Hypothalamus (tissue), 51 donors: ENCODE measurements at places on chromosomes 11 and 22.

- no peak for DNase-seq
Measured at GRCh38 chr11:127866109-127866508, 721.2 kb downstream of the ETS1 start.

DNA sequence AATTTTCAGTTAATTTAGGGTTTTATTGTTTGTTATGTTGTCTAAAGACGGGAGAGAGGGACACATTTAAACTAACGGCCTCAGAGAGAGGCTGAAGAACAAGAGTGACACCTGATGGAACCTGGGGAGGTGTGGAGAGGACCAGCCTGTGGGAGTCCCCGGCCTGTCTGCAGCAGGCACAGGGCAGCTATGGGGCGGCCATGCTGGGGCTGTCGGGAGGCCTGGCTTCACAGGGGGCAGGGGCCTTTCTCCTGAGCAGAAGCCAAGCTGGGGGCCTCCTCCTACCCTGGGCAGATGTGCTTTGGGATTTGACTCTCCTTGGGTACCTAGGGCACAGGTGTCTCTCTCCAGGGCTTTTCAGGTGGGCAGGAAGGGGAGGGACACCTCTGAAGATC is 21.9 kb downstream of the RELT start:
- DNase-seq = no peak

GRCh38 chr22:49869845-49870712 is 16.4 kb downstream of the ZBED4 start:
- DNase-seq = no peak

GRCh38 chr22:25219211-25219689 is at the start of gene CRYBB2:
Gene CRYBB2 (plus strand): TSS chr22:25219639. CDS start chr22:25221430, 1,791 bp downstream.
- DNase-seq = no peak

DNA sequence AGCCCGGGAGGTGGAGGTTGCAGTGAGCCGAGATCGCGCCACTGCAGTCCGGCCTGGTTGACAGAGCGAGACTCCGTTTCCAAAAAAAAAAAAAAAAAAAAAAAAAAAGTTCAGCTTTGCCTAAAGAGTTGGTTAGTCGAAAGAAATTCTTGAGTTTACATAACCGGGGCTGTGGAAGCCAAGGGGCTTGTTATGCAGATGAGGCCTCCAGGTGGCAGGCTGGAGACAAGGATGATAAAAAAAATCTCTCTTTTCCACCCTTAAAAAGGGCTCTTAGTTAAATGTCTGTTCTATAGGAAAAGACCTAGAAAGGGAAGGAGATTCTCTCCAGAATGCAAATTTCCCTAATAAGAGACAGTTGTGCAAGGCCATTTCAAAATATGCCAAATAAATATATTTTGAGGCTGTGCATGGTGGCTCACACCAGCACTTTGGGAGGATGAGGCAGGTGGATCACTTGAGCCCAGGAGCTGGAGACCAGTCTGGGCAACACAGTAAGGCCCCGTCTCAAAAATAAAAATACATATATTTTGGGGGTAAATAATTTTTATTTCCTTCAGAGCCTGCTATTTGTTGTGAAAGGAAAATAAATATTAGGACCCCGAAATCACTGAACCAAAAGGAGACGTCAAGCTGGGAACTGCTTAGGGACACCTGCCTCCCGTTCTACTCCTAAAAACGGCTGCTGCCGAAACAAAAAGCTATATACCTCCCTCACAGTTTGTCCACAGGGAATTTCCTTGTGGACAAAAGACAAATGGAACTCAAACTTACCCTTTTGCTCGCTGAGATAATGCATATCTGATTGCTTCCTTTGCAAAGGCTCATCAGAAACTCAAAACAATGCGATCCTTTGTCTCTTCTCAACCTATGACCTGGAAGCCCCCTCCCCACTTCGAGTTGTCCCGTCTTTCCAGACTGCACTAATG is 2.4 kb upstream of the IFITM2 start:
- DNase-seq = peak; percentile 34

- DNase-seq = no peak
Measured at GRCh38 chr22:45775569-45776312, 104.1 kb downstream of the ATXN10 start.

DNA sequence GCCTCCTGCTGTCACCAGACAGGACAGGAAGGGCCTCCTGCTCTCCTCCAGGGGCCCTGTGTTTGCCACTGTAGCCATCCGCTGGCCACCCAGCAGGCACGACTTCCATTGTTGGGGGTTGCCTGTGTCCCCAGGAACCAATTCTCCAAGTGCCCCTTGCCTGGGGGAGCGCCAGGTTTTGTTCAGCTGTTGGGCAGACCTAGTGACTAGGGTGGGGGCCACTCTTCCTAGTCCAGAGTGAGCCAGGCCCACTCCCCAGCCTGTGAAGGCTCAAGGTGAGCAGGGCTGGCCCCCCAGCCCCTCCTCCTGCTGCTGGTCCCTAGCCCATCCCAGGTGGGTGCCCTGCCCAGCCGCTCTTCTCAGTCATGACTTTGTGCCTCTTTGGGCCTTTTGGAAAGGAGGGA is 30.9 kb downstream of the OSBPL5 start:
- no peak for DNase-seq

DNA sequence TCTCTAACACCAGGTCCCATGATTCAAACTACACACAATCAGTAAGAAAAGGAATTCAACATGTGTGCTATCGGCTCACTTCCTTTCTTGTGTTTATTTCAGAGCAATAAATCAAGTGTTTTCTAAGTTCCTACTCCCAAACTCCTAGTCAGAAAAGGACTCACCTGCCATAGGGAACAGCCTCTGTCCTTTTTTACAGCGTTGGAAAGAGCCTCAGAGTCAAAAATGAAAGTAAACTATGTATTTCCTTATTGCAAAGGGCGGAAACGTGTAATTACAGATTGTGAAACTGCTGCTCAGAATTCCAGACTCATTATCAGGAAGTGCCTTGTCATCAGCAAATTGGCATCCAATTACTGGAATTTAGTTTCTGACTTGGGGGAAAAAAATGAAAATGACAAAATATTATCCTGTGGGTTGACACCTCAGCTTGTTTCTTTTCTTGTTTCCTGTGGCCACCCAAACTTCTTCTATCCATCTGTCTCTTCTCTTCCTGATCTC is at the start of gene CASP4:
TSS of gene CASP4 (minus strand) at position 220 of the 501 bp plus-strand sequence. CDS start at position 171, 49 bp downstream.
- no peak for DNase-seq

- no peak for DNase-seq
Measured at GRCh38 chr11:13702071-13702470, 33.6 kb downstream of the FAR1 start.

GRCh38 chr11:111447931-111448330 is 64.3 kb downstream of the BTG4 start:
- DNase-seq = no peak

GRCh38 chr22:34501366-34501965 is 564.5 kb upstream of the ISX start:
- DNase-seq = no peak

GRCh38 chr11:59214141-59214893 is 1.6 kb upstream of the MPEG1 start:
- DNase-seq = no peak

GRCh38 chr11:88042647-88043046 is 132.6 kb downstream of the RAB38 start:
- no peak for DNase-seq
